ENCODE measurements at places on chromosomes 2 and 18.

DNA sequence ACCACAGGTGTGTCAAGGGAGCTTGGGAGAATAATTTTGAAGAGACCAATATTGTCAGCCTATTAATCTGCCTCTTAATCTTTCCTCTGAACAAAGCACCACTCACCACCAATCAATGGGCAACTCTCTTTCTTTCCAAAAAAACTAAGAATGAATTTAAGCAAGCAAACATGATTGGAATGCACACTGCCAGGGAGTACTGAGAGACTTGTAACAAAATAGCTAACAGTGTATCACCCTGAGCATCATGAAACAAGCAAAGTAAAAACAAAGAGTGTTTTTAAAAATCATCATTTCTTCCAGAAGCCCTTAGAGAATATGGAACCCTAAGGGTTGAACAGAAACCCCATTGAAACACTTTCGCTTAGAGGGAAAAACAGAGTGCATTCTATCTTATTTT lies 299.7 kb downstream of the DSEL start:
- no peak for DNase-seq

DNA sequence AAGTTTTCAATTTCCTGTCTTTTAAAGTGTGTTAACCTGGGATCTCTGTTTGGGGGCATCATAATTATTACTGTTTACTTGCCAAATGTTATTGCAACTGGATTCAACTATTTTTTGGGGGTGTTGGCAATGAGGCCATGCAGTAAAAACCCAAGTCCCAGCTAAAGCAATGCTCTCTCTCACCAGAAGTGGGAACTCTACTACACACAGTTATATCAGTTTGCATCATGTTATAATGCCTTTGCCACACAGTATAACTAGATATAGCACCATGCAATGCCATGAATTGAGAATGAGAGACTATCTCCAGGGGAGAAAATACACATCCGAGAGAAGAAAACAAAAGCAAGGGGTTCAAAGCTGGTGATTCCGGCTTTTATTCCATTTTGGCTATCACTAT lies 79.0 kb downstream of the GCA start:
- DNase-seq = no peak

DNA sequence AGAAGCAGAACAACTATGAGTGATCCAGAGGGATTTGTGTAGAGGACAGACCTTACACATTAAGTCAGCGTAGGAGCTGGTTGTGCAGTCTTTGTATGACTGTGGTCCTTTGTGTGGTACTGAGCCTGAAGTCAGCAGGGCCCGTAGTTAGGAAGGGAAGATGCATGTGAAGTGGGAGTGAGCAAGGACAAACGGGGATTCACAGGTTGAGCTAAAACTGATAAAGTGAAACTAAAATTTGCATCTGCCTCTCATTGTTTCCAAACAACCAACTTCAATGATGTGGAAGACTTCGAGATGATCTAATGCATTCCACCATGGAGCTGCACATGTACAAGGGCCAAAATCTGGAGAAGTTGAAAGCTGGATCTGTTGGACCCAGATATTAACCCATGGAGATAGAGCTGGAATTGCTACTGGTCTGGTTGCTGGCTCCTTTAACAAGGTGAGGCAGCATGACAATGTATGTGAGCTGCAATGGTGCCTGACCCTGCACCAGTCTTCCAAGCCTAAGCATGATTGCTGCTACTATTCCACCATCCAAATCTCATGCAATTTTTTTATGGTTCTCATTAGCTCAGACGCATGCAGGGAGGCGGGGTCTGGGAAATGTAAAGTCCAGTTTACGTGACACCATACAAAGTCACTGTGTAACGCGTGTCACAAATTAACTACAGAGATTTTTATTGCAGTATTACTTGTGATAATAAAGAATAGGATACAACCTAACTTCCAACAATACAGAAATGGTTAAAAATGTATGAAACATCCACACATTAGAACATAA lies 12.1 kb upstream of the CYBRD1 start:
- no peak for DNase-seq

GRCh38 chr2:176324862-176325261 lies 55.6 kb downstream of the MTX2 start:
- DNase-seq = no peak

- no peak for DNase-seq
Observed at GRCh38 chr2:97715951-97716694, 2.7 kb downstream of the ZAP70 start.

- DNase-seq = no peak
Observed at GRCh38 chr2:14806613-14807012, 174.1 kb downstream of the LRATD1 start.

- DNase-seq = no peak
Observed at GRCh38 chr2:240126731-240127130, 9.4 kb downstream of the COPS9 start.

DNA sequence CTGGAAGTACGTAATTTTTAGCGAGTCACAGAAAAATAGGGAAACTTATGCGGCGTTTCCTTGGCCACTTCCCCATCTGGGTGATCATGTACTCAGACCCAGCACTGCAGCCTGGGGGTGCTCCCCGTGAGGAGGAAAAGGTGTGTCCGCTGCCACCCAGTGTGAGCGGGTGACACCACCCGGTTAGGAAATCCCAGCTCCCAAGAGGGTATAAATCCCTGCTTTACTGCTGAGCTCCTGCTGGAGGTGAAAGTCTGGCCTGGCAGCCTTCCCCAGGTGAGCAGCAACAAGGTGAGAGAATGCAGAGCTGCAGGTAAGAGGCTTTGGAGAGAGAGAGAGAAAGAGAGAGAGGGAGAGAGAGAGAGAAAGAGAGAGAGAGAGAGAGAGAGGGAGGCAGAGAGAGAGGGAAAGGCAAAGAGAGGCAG lies at the start of gene IL1R2:
TSS of gene IL1R2 (plus strand) at position 240 of the 425 bp plus-strand sequence. CDS start 16,616 bp downstream, outside the sequence.
- DNase-seq = no peak

- peak; percentile 78 for DNase-seq
Observed at GRCh38 chr2:203451689-203452088, 83.4 kb downstream of the RAPH1 start.

GRCh38 chr18:506264-506663 lies 5.8 kb upstream of the COLEC12 start:
- peak; percentile 54 for DNase-seq

DNA sequence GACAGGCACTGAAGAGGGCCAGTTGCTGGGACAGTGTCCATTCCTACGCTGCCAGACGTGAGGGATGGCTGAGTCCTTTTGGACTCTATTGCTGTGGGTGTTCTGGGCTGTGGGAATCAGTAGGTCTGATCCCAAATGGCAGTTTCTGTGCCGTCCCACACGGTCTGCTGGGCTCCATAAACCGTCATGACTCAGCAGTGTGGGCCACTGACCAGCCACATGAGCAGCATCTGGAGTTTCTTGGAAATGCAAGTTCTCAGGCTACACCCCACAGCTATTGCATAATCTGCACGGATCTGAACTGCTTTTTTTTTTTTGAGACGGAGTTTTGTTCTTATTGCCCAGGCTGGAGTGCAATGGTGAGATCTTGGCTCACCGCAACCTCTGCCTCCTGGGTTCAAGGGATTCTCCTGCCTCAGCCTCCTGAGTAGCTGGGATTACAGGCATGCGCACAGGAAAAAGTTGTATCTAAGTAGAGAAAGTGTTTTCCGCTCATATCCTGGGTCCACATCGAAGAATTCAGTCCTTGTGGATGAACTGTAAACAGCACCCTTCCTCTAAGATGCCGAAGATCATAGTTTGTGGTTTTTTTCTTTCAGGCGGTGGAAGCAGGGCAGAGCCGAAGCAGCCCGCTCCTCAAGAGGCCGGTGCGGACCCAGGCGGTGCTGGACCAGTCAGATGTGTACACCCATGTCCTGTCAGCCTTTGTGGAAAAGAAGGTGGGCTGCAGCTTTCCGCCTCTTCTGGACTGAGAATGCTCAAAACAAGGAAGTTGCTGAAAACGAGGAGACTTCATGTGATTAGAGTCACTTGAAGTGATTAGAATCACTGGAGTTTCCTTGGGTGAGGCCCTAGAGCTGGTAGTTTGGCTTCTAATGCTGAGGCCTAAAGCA lies 25.5 kb downstream of the RMC1 start:
- DNase-seq = peak; percentile 48

- peak; percentile 76 for DNase-seq
Observed at GRCh38 chr18:57803103-57803969, at the start of gene ATP8B1. ATP8B1 (minus strand) TSS chr18:57803315; CDS start chr18:57731807, 71,508 bp downstream.

GRCh38 chr2:12555012-12555645 lies 161.6 kb upstream of the TRIB2 start:
- DNase-seq = peak; percentile 78

GRCh38 chr18:48085781-48086487 lies 155.5 kb upstream of the SMAD2 start:
- peak; percentile 6 for DNase-seq

GRCh38 chr2:227610123-227610522 lies 4.5 kb downstream of the SCYGR3 start:
- DNase-seq = no peak

- DNase-seq = no peak
Observed at GRCh38 chr2:120985174-120985996, 249.7 kb downstream of the GLI2 start.

- DNase-seq = no peak
Observed at GRCh38 chr2:95049961-95050360, 24.5 kb downstream of the MAL start.

DNA sequence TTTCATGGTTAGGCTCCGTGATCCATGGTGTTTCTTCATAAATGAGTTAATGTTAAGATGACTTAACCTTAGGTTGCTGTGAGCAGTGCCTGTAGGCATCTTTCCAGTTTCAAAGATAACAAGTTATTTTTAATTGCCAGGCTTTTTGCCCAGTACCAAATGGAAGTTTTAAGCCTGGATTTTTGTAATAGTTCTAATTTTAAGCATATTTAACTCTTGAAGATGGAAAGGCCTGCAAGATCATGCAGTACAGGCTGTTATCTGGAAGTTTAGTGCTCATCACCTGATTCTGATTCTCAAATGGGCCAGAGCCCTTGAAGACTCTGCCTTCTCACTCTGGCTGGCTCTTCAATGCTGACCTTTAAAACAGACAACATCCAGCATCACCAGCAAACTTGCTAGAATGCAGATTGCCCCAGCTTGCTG lies 141.3 kb downstream of the NCK2 start:
- DNase-seq = peak; percentile 68

DNA sequence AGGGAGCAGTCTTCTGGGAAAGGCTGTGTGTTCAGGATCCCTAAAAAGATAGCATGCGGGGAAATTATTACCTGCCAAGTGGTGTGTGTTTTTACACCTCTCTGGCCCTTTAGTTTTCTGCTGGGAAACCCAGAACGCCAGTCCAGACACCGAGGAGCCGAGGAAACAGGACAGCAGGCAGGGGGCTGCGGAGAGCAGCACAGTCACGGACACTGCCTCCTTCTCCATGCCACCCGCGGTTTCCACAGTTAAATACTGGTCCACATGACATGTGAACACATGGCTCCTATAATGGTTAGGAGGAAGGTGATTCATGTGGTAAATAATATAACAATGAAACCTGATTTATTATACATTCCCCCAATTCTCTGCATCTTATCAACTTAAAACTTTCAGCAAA lies 20.4 kb downstream of the CNOT11 start:
- no peak for DNase-seq

GRCh38 chr2:85811180-85812093 lies 57.6 kb downstream of the ATOH8 start:
- DNase-seq = peak; percentile 48

- DNase-seq = no peak
Observed at GRCh38 chr18:29855637-29856036, 1186.9 kb downstream of the DSC3 start.

DNA sequence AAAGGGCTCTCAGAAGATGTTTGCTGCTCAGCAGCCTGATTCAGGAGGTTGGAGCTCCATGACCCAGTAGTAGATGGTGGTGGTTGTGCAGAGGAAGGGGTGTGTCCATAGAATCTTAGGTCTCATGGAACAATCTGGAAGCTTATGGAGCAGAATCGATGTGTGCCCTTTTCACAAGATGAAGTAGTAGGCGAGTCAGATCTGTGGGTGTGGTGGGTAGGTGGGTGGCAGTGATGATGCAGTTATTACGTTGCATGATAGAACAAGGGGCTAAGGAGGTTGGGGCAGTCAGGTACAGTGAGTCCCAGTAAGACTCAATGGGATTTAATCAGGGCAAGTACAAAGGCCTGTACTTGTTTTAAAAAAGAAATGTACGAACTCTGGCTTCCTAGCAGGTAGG lies 9.1 kb downstream of the TET3 start:
- DNase-seq = no peak

DNA sequence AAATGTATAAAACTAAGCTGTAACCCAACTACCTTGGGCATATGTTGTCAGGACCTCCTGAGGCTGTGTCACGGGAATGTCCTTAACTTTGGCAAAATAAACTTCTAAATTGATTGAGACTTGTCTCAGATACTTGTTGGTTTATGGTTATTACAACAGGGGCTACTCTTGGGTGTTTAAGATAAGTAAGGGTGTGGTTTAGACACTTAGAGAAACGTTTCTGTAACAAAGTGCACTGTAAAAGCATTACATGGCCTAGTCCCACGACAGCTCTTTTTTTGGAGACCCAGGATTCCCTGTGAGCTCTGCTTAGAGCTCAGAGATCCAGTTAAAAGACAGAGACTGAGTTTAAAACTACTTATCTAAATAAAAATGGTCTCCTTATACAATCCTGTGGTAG lies 32.3 kb upstream of the LIPG start:
- DNase-seq = no peak

GRCh38 chr2:153132418-153132817 lies 346.1 kb downstream of the RPRM start:
- DNase-seq = no peak

DNA sequence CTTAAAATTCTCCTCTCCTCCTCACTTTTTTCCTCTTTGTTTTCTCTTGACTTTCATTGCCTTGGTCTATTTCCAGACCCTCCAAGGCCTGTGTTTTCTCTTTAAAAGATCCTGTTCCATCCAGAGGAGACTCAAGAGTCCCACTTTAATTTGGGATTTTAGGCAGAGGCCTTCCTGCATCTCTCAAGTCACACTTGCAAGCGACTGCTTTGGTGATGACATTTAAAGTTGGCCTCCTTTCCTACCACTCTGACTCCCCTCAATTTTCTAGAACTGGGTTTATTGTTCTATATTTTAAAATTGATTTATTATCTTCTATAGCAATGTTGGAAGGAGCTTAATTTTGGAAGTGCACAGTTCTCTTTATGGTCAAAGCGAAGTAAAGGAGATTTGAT lies 16.3 kb downstream of the ASAP2 start:
- DNase-seq = no peak

GRCh38 chr2:132415915-132416722 lies 486 bp upstream of the GPR39 start:
- DNase-seq = peak; percentile 98

DNA sequence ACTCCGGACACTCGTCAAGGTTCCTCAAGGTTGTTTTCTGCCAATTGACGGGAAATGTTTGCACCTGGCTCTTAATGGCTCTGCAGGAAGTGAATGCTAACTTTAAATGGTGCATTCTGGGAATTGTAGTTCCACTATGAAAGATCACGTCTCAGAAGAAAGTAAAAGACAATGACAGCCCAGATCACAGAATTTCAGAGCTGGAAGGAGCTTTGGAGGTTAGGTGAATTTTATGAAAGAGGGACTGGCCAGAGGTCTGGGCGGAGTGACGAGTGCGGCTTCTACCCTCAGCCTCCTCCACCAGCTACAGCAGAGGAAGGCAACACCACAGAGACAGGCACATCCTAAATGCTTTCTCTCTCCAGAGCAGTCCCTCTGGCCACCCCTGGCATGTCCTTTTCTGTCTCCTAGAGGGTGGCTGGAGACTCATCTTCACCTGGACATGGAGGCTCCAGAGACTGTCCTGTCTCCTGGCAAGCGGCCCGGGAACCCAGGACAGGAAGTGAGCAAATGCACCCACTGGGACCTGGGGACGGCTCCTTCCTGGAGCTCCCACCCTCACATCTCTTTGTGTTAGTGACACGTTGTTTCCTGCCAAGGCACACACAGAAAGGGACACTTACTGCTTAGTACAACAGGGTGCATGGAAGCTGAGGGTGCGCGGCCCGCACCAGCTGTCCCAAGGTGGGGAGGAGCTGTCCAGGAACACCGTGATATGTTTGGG lies 19.4 kb downstream of the THAP4 start:
- no peak for DNase-seq

- DNase-seq = no peak
Observed at GRCh38 chr2:128930101-128930500, 611.4 kb upstream of the HS6ST1 start.
